ENCODE measurements at places on chromosomes 2 and 18. TPM values are rescaled to one million over a fixed set of nuclear protein-coding genes. Genes with fewer than 3 reads are reported as not detected.
A peak's percentile ranks its signal among the peaks of the same experiment; 100 is the strongest.

DNA sequence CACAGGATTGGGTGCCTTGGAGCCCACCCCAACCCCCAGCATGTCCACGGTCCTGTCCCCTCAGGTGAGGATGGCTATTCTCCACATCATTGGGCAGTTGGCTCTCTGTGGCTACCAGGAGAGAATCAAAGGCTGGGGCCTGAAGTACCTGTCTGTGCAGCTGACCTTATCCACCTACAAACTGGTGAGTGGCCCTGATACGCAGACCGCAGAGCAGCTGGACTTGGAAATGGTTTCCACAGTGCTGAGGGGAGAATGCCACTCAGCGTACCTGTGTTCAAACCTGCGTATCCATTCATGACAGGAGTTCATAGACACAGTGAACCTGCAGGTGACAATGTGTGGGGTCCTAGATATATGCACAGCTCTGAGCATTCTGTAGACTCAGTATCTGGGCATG lies 21.6 kb downstream of the MROH2A start:
- no peak for DNase-seq

- no peak for DNase-seq
Measured at GRCh38 chr2:206201075-206201848, 41.6 kb downstream of the EEF1B2 start.

GRCh38 chr2:160474319-160474645 lies 19.3 kb downstream of the RBMS1 start:
- DNase-seq: no peak

DNA sequence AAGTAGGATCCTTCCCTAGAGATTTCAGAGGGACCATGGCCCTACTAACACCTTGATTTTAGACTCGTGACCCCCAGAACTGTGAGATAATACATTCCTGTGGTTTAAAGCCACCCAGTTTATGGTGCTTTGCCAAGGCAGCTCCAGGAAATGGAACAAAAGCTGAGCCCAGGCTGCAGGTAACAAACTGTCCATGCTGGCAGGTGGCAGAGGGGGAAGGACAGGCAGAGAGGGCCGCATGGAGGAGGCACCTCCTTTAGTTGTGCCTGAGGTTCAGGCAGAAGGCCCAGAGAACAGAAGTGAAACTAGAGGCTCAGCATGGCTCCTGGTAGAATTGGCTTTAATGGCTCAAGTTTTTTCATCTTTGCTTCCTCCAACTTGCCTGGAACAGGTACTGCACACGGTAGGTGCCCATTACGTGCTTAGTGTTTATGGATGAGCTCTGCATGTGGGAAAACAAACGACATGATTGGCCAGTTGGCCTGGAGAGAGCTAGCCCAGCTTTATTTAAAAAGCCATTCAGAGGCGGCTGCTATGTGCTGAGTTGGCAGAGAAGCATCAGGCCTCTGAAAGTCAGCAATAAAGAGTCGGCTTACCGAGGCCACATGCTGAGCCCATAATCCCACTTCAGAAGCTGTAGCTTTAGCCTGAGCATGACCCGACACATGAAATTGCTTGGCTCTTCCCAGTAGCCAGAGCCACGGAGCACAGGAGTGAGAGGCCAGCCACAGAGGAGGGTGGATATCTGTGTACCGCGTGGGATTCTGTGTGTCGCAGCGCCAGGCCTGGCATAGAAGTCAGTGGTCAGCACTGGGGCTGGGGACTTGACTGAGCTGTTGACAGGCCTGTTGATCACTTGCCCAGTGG lies 36.5 kb downstream of the HS1BP3 start:
- no peak for DNase-seq

GRCh38 chr2:121955426-121955825 lies 200.0 kb downstream of the TSN start:
- DNase-seq: no peak

- DNase-seq: no peak
Measured at GRCh38 chr2:27946530-27947060, 56.1 kb downstream of the BABAM2 start.

DNA sequence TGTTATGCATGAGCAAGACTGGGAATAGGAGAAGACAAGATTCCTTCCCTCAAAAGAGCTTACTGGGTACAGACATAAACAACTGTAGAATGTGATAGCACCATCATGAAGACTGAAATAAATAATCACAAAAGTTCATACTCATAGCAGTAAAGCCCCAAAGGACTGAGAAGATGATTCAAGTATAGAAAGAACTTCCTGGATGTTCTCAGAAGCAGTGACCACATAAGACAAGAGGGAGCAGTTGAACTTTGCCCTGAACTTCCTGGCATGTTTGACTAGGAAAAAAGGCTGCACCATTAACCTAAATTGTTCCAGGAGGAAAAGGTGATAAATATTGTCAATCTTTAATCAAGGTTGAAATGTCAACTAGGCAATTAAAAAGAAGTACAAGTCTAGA lies 57.8 kb upstream of the CCDC141 start:
- peak; percentile 46 for DNase-seq

DSG4 gene
- total RNA-seq: not detected

ALK gene
- not detected for total RNA-seq

DNA sequence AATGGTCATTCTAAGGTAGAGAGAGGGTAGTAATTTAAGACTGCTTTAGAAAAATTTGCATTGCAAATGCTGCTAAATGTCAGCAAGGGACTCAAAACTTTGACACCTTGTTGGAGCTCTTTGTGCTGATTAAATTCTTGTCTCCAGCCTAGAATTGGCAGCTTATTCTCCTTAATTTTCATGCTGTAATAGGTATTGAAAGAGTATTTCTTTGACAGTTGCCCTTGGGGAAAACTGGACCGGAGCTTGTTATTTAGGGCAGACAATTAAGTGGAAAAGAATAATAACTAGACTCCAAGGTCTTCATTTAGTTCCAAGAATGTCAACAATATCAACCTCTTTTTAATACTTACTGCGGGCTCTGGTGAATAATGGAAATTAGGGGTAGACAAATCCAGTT lies 264.0 kb downstream of the TPGS2 start:
- DNase-seq: no peak
